Hippocampal formation (tissue), 2 donors: ENCODE measurements at places on chromosomes 6 and 20.

- DNase-seq, result no peak
These were observed 16.1 kb upstream of the SAMHD1 start for GRCh38 chr20:36967636-36968035.

GRCh38 chr20:23339986-23340385, 10.6 kb upstream of the NXT1 start:
- DNase-seq, result no peak

- DNase-seq, result no peak
These were observed 315.7 kb upstream of the NT5E start for GRCh38 chr6:85134172-85134571.

DNA sequence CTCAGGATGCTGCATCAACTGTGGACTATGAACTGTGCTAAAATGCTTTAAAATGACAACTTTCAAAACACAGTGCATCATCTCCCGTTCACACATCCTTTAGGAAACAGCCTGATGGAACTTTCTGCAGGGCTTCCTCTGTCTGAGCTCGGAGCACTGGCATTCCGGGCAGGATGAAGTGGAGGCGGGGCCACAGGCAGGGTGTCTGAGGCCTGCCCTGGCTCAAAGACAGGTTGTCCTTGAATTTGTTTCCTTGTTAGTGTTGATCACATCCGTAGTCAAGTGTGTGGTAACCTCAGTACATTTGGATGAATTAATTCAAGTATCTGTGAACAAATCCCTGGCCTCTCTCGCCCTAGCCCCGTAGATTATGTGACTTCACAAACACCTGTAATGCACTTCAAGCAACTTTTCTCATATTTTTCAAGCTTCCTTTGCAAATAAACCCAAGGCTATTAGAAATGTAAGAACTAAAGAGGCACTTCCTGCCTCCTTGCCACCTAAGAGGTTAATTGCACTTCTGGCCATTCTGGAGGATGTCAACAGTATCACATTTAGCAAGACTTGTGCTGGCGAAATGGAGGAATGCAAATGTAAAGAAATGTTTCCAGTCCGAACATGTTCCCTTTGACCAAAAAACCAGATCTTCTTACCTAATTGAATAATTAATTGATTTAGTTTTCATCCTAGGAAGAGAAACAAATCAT, 3.1 kb downstream of the CD93 start:
- no peak for DNase-seq

DNA sequence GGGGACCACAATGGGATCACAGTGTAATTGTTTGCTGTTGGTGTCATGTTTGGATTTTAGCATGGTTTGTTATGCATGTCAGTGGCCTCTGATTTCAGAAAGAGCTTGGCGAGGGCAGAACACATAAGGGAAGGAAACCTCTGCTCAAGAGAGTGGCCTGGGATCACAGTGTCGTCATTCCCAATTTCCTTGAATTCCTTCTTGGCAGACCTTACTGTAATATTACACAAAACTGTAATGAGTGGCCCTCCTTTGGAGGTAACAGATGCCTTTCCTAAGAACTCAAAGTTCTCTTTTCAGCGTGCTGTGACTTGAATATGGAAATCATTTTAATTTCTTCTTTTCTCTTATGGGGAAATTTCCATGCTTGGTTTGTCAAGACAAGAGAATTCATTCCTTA, 46.9 kb downstream of the JAG1 start:
- DNase-seq, result no peak

DNA sequence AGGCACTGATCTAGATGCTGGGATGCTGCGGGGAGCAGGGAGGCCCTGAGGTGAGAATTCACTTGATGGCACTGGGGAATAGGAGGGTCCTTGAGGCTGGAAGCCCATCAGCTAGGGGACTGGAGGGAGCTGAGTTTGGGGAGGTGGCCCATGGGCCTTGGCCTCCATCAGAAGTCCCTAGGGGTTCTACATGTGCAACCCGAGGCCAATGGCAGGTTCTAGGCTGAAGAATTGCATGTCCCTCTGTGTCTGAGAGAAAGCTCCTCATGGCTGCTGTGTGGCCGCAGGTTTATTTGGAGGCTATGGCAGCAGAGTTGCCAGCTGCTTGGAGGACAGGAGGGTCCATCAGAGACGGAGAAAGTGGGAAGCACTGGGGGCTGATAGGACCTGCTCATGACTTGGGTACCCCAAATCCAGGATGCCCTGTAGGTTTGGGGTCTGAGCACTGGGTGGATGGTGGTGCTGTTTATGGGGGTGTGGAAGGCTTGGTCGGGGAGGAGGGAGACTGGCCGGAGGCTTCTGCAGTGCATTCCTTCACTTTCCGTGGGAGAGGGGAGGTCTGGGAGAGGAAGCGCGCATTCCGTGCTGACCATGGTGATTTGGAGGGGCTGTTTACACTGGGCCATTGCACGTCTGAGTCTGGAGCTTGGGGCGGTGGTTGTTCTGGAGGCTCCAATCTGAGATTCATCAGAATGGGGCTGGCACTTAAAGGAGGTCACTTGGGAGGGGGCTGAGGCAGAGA, 24.8 kb upstream of the PHACTR3 start:
- no peak for DNase-seq

- no peak for DNase-seq
These were observed 153.9 kb downstream of the MRPL14 start for GRCh38 chr6:43973357-43973756.

DNA sequence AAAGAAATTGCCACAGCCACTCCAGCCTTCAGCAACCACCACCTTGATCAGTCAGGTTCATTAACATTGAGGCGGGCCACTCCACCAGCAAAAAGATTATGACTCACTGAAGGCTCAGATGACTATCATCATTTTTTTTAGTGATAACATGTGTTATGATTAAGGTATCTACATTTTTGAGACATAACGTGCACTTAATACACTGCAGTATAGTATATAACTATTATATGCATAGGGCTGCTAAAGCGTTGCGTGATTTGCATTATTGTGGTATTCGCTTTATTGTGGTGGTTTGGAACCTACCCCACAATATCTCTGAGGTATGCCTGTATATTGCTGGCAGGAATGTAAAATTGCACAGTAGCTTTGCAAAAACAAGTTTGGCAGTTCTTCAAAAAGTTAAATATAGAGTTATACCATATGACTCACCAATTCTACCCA, 6.8 kb upstream of the RIPK1 start:
- no peak for DNase-seq

- DNase-seq, result no peak
These were observed 54.4 kb upstream of the ZNF337 start for GRCh38 chr20:25750765-25751696.

- no peak for DNase-seq
These were observed 2.6 kb downstream of the DDR1 start for GRCh38 chr6:30886897-30887255.

DNA sequence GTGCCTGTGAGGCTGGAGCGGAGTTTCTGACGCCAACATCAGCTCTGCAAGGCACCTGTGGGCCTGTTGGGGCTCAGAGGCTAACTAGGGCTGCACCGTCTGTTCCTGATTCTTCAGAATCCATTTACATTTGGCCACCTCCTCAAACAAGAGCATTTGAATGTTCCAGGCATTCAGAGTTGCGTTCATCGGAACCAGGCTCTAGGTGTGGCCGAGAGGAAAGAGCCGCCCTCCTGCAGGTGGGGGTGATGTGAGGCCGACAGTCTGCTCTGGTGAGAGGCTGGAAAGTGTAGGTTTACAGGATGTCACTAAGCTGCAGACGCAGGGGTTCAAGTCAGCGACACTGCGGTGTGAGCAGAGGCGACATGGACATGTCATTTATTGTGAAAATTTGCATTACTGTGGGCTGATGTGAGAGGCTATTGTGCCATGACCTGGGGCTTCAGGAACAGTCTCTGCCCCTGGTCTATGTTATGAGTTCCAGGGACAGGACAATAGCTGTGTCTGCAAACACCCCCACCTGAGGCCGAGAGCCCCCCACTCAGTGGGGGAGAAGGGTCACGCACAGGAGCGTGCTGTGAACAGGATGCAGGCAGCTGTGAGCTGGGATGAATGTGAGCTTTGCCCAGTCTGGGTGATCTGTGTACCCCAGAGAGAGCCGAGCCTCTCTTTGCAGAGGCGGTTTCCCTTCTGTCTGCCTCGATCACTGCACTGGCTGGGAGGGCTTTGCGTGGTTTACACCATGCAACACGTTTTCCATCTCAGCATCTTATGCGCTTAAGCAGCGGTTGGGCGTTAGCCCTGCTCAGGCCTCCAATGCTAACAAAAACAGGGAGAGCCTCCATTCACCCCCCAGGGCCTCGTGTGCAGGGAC, 21.1 kb downstream of the SLCO4A1 start:
- no peak for DNase-seq

GRCh38 chr6:31865205-31866118, 2.8 kb upstream of the NEU1 start:
- no peak for DNase-seq

DNA sequence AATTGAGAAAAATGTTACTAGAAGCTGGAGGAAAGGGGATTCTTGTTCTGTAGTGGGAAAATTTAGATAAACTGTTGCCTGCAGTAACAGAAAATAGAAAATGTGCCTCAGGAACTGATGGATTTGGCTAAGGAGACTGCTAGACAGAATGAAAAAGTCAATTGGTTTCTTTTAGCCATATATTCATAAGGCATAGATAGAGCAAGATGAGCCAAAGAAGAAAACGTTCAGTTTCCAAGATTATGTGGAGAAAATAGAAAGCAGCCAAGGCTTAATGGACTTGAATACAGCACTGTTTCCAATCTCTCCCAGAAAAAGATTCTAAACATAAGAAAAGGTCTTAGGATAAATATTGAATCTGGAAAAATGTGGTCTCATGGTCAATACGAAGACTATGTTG, 115.1 kb upstream of the TCF21 start:
- no peak for DNase-seq

GRCh38 chr6:13485923-13486562, 1.4 kb downstream of the GFOD1 start:
- DNase-seq, result peak; percentile 19

- DNase-seq, result peak; percentile 56
These were observed 6.8 kb upstream of the MICA start for GRCh38 chr6:31396422-31397152.

DNA sequence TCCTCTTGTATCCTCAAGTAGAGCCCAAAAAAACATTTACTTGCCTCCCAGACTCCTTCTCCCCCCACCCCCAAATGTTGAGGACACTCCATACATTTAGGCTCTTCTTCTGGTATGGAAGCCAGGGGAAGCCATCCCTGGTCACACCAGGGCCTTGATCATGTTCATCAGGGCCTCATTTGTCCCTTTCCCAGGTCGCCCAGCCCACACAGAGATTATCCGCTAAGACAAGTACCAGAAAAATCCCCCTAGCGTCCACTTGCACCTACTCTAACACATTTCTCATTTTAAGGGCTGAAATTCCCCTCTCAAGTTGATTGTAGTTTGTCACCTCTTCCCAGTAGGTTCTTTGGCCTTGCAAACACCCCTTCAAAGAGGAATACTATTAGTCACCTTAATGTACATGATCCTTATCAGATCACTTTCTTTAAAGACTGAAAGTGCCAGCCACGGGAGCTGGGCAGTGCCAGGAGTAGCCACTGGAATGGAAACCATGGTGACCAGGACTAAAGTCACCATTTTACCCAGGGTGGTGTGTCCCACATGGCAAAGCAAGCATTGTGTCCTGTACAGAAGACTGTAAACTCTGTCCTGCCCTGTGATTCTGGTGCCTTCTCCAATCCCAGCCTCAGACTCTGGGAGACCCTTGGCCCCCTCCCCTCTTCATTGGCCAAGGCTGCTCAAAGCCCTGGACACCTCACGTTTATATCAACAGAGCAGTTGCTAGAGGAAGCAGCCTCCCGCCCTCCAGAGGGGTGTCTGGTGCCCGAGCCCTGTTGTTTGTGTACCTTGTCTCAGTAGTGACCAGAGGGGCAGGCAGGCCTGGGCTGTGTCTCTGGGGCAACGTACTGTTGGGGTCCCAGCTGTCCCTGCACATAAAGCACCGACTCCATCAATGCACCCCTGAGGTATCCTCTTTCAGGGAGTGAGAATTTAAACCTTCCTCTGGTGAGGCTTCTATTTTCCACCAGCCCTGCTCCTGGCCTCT, 5.0 kb upstream of the APOBEC2 start:
- no peak for DNase-seq

GRCh38 chr6:11806561-11807317, 28.1 kb upstream of the ADTRP start:
- no peak for DNase-seq

DNA sequence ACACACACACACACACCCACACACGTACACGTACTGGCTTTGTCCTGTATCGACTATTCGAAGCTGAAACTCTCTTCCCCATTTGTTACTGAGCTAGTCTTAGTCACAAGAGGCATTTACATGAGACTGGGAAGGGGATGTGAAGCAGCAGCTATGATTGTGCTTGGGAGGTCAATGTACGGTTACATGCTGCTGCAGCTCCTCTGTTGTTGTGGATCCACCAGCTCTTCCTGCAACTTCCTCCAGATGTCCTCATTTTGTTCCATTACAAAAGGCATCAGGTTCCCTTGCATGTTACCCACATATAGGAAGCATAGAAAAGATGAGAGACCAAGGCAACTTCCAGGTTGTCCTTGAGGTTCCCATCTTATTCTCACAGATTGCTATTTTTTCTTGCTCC, 612.4 kb upstream of the IMPG1 start:
- no peak for DNase-seq

DNA sequence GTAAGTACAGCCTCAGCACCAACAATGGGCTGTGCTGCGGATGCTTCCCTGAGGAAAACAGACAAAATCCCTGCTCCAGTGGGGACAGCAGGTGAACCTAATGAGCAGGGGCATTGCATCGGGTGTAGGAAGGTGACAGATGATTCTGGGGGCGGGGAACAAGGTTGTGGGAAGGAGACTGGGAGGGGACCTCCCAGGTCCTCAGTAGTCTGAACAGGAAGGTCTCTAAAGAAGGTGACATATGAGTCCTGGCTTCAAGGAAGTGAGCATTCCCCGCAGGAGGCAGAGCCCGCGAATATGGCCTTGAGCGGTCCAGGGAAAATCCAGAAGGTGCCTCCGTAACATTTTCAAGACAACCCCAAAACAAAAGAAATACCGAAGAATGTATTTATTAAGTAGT, 19.4 kb downstream of the ULBP1 start:
- DNase-seq, result no peak

DNA sequence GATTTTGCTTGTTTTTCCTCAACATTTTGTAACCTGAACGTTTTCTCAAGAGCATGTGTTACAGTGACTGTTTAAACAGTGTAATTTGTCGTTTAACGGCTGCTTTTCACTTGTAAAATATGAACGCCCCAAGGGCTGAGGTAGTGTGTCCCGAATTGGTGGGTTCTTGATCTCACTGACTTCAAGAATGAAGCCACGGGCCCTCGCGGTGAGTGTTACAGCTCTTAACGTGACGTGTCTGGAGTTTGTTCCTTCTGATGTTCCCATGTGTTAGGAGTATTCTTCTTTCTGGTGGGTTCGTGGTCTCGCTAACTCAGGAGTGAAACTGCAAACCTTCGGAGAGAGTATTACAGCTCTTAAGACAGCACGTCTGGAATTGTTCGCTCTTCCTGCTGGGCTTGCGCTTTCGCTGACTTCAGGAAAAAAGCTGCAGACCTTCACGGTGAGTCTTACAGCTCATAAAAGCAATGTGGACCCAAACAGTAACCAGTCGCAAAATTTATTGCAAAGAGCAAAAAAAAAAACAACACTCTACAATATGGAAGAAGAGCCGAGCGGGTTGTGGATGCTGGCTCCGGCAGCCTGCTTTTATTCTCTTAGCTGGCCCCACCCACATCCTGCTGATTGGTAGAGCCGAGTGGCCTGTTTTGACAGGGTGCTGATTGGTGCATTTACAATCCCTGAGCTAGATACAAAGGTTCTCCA, 25.1 kb upstream of the TRIM27 start:
- DNase-seq, result no peak
